GDM1 (cell line): ENCODE measurements at places on chromosomes 1 and 21.

- DNase-seq, result no peak
These were observed 48.7 kb upstream of the PLA2G4A start for GRCh38 chr1:186780076-186780475.

- DNase-seq, result no peak
These were observed 15.0 kb downstream of the DISP1 start for GRCh38 chr1:222829868-222830267.

DNA sequence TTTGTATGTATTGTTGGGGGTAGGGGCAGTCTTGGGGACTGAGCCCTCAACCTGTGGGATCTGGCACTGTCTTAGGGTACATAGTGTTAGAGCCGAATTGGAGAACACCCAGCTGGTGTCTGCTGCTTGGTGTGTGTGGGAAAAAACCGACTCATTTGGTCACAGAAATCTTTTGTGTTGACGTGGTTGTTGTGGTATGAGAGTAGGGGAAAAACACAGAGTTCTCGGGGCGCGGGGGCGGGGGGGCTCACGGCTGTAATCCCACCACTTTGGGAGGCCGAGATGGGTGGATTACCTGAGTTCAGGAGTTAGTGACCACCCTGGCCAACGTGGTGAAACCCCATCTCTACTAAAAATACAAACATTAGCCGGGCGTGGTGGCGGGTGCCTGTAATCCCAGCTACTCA is 15.3 kb upstream of the SRSF10 start:
- DNase-seq, result no peak

GRCh38 chr1:89908672-89909436 is 86.1 kb upstream of the ZNF326 start:
- peak; percentile 11 for DNase-seq

GRCh38 chr1:180250883-180251509 is 20.9 kb downstream of the LHX4 start:
- no peak for DNase-seq

DNA sequence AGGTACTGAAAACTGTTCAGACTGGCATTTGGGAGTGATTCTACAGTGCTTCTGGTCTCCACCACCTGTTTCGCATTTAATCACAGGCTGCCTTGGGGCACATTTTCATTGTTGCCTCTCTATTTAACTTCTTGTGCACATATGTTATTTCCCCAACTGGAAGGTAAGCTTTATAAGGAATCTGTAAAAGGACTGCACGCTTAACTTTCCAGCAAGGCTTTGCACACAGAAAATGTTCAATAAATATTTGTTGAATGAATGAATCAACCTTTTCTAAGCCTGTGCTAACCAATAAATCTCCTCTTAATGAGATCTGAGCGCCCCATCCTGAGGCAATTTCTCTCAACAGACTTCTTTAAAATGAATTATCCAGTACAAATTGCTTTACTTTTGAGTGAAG is 84.3 kb upstream of the ARHGAP29 start:
- no peak for DNase-seq

DNA sequence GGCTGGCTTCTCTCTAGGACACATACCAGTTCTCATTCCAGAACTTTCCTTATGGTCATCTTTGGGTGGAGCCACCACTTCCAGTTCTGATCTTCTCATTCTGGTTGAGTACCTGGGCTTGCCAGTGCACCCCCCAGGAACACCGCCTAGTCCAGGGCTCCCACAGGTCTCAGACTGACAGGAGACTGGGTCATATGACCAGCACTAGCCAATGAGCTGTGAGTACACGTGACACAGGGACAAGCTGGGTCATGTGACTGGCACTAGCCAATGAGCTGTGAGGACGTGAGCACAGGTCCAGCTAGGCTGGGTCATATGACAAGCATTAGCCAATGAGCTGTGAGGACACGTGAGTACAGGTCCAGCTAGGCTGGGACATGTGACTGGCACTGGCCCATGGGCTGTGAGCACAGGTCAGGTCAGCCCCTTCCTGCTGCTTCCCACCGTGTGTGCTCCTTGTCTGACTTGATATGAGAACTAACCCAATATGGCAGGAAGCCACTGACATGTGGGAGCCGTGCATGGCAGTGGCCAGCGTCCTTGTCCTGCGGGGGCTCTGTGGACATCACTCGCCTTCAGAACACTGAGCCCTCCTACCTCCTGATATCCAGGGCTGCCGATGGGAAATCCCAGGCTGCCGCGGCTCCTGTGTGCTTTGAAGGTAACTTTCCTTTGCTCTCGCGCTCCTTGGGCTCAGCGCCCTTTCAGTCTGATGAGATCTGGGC is 22.7 kb downstream of the KRTAP10-1 start:
- DNase-seq, result no peak

- no peak for DNase-seq
These were observed 101.7 kb downstream of the ADAMTS1 start for GRCh38 chr21:26743524-26743923.

DNA sequence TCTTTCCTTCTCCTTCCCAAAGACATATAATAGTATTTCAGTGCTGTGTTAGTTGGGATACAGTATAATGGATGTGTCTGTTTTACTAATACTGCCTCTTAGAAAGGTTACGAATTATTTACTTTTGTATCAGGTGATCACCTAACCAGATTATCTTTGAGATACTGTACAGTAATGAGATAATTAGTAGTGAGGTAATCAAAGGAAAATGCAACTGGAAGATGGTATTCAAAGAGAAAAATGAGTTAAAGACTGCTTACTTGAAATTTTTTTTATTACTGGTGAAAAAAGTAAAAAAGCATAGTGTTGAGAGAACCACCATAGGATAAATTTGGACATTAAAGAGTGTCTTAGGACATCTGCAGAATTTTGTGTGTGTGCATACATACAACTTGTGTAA is 10.9 kb downstream of the SMG7 start:
- no peak for DNase-seq

DNA sequence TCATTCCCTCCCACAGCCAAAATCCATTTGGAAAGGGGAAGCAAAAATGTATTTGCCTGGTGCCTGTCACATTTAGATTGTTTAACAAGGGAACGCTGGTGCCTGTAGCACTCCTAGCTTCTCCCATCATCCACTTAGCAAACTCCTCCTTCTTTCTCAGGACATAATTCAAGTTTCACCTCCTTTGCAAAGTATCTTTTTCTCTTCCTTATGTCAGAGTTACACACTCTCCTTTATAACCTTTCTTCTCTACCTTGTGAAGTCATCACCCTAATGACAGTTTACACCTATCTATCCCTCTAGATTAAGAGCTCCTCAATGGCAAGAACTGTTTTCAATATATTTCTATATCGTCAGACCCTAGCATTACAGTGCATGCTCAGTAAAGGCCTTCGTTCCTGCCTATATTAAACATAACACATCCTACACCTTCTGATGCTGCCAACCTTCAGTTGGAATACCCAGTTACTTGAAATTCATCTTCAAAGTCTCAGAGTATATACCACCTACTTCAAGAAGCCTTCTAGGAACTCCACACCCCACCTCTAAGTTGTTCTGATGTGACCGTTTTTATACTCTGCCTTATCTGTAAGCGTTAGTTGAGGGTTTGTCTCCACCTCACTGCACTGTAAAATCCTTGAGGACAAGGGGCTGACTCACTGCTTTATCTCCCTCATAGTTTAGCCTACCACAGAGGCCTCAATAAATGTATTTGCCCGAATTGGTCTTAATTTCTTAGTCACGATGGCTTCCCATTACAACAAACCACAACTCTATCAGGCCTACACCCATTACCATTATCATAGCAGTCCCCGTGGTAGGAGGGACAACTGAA is 1.0 kb upstream of the EPS15 start:
- no peak for DNase-seq

DNA sequence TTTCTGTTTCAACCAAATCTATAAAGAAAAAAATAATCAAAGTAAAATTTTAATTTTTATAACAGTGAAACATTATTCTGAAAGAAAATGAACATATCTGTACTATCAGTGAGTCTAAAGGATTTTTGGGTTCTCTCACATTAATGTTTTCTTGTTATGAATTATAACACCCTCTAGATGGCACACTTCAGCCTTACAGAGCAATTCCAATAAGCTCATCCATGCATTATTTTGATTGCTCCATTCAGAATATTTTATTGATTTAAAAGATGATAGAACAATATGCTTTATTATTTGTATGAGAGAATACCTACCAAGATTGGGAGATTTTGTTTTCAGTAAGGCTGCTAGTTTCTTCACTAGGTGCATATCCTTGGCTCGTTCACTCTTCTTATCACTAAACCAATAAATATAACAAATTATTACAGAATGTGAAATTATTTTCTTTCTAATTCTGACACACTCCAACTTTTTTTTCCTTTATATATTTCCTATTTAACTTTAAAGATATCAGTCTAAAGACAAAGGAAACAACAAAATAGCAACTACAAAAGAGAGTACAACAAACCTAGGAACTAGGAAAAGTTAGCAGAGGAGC is 82.4 kb downstream of the RAB3GAP2 start:
- DNase-seq, result no peak

GRCh38 chr1:112887599-112888283 is 68.3 kb downstream of the SLC16A1 start:
- DNase-seq, result no peak

DNA sequence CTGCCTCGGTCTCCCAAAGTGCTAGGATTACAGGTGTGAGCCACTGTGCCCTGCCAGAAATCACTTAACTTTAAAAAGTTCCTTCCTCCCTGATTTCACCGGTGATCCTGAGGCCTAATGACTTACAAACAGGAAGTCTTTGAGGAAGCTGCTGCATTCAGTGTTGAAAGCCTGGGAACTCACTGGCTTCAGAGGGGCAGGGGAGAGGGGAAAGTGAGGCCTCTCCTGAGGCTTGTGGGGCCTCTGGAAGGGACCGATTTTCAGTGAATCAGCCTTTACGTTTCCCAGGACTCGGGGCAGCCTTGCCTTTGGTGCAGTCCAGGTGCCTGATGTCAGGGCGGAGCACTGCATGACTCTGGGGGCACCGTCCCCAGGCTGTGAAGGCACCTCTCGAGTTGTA is 30.1 kb upstream of the ARHGEF10L start:
- DNase-seq, result no peak

DNA sequence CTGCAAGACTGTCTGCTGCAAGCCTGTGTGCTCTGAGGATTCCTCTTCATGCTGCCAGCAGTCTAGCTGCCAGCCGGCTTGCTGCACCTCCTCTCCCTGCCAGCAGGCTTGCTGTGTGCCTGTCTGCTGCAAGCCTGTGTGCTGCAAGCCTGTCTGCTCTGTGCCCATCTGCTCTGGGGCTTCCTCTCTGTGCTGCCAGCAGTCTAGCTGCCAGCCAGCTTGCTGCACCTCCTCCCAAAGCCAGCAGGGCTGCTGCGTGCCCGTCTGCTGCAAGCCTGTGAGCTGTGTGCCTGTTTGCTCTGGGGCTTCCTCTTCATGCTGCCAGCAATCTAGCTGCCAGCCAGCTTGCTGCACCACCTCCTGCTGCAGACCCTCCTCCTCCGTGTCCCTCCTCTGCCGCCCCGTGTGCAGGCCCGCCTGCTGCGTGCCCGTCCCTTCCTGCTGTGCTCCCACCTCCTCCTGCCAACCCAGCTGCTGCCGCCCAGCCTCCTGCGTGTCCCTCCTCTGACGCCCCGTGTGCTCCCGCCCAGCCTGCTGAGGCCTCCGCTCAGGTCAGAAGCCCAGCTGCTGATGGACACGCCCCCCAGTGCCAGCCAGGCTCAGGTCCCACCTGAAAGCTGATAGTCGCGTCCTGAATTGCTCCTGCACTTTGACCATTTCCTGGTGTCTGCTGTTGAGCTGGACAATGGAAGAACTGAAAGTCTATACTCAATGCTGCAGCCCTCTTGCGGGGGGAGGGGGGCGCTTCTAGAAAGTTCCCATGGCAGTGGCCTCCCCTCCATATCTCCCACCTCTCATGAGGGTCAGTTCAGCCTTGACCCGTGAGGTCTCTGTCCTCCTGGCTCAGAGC is 1.2 kb downstream of the KRTAP10-4 start:
- DNase-seq, result no peak

DNA sequence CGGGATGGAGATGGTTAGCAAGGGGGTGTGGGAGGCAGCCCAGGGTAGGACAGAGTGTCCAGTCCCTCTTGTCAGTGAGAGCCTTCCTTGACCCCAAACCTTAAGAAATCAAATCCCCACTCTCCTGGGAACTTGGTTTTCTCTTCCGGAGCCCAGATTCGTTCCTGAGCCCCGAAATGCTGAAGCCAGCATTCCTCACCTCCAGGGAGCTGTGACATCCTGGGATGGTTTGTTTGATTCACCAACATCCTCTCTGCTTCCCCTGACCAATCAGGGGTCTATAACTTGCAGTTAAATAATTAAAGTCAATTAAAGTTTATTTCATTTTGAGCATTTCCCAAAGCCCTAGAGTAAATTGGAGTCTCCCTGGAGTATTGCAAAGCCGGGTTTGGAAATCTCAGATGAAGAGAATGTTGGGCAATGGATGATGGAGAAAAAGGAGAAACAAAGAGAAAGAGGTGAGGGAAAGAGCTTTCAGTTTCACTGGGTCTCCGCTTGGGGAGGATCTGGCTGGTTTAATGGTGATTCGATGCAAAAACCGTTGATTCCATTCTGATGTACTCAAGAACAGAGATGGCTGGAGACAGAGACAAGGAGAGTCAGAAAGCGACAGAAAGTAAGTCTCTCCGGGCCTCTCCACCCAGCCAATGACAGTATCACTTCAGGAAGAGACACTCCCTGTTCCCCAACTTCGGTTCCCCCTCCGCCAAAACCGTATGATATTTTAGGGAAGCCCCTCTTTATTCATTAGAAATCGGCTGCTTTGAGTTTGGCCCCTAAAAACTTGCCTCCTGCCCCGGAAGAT is 12.8 kb upstream of the ALX3 start:
- no peak for DNase-seq

DNA sequence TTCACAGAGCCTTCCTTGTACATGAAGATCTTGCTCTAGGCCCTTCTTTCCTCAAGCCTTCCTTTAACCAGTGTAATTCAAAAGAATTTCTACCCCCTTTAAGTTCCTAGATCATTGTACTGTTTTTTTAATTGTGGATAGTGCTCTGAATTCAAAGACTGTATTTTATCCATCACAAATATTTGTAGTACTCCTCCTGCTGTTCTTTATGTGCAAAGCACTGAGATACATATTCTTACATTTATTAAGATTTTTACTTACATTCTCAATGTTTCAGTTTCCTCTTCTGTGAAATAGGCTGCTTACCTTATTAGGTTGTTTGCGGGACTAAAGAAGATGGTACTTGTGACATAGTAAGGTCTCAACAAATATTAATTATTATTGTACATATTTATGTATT is 168.8 kb upstream of the PDE4B start:
- no peak for DNase-seq

DNA sequence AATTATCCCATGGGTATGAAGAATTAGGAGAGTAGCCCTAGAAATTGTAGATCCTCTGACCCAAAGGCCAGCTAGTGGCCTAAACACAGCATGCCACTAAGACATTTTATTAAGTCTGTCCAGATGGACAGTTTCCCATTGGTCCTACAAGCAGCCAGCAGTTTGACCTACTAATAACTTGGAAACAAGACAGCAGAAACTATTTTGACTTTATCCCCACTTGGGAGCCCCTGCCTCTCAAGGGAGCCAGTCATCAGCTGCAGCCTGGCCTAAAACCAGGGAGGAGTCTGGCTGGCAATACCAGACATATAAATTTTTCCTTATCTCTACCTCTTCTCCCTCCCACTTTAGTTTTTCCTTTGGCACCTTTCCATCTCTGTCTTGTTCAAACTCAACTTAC is 222.6 kb upstream of the KCTD3 start:
- no peak for DNase-seq

- no peak for DNase-seq
These were observed 31.4 kb downstream of the FMO1 start for GRCh38 chr1:171279678-171280077.
